AG04449 (cell line): ENCODE measurements at places on chromosomes 5 and 9.

DNA sequence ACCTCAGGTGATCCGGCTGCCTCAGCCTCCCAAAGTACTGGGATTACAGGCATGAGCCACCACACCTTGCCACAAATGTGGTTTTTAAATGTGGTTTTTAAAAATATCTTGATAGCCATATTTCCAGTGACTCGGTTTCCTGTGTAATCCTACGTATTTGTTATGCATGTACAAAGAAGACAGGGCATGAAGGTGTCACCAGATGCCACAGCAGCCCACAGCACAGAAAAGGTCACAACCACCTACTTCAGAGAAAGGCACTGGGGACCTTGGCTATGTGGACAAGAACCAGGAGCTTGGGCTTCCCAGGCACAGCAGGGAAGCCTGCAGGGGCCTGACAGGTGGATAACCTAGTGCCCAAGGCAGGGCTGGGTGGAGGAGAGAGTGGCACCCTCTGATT lies 38.0 kb downstream of the C9orf50 start:
- no peak for DNase-seq

- no peak for DNase-seq
These were observed 31.9 kb upstream of the ZNF622 start for GRCh38 chr5:16497546-16497945.

DNA sequence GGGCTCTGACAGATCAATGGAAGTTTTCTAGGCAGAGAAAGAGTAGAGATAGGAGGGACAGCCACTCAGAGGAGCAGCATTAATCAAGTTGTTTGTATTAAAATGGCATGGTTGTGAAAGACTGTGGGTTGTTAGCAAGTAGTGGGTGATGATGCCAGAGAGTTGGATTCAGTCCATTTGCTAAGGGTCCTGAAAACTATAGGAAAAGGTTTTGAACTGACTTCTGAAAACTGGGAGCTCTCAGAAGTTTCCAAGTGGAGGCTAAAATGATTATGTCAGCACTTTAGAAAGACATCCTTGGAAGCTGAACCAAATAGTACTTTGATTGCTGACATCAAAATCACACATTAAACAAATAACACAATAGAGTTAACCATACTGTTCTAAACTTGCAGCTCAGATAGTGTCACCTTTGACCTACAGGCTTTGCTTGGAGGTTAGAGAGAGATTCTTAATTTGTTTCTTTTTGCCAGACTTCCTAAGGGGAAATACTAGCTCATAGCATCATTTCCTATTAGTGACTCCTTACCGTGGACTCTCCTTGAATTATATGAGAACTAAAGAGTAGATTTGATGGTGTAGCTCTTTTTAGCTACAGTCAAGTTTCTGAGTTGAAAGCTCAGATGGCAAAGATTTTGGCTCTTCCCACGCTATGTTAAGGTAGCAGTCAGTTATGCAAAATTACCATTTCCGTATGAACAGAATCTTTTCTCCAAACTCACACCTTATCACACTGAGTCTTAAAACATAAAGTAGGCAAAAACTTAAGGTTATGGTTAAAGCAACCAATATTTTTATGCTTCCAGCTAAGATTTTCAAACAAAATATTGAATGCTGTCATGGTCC lies 277.1 kb downstream of the NR3C1 start:
- DNase-seq = no peak

- no peak for DNase-seq
These were observed 141.5 kb downstream of the ADAMTS19 start for GRCh38 chr5:129601576-129601975.

- DNase-seq = no peak
These were observed 107.3 kb upstream of the SARDH start for GRCh38 chr9:133845440-133845839.

- DNase-seq = no peak
These were observed 517.9 kb upstream of the ITGA1 start for GRCh38 chr5:52269859-52270258.

DNA sequence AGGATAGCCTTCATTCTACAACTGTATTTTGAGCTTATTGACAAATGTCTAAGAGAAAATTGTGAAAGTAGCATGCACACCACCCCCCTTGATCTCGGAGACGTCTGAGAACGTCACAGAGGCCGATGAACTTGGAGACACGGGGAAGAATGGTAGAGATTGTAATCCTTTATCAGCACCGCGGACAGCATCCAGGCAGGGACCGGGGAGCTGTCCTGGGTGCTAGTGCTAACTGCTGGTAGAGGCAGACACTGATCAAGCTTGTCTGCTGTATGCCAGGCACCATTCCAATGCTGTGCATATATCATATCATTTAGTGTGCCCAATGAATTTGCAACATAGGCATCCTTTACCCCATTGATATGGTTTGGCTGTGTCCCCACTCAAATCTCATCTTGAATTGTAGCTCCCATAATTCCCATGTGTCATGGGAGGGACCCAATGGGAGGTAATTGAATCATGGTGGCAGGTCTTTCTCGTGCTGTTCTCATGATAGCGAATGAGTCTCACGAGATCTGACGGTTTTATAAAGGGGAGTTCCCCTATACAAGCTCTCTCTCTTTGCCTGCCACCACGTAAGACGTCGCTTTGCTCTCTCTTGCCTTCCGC lies 98.8 kb downstream of the LHX2 start:
- no peak for DNase-seq

GRCh38 chr5:177399997-177400868 lies at the start of gene PFN3:
TSS of gene PFN3 (minus strand) at chr5:177400661. CDS start at chr5:177400576, 85 bp downstream.
- no peak for DNase-seq

GRCh38 chr5:80149161-80149609 lies 106.7 kb downstream of the SERINC5 start:
- no peak for DNase-seq

- DNase-seq = no peak
These were observed 30.6 kb downstream of the NKX2-5 start for GRCh38 chr5:173204185-173204979.

- no peak for DNase-seq
These were observed 37.2 kb upstream of the GABRP start for GRCh38 chr5:170746075-170746960.

DNA sequence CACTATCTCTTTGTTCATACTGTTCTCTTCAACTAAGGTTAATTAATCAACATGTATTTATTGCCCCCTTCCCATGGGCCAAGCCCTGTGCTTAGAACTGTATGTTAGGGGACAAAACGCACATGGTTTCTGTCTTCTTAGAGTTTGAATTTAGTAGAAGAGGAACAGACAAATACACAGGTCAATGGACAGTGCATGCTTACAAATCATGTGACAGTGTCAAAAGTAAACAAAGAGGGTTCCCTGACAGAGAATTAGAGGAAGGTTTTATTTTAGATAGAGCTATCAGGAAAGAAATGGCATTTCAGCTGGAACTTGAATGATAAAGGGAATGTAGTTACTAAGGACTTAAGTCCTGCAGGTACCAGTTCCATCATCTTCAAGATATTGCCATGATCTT lies 145.2 kb upstream of the CCDC152 start:
- no peak for DNase-seq

GRCh38 chr5:139668064-139668880 lies 20.1 kb downstream of the CXXC5 start:
- no peak for DNase-seq

GRCh38 chr9:83937861-83938455 lies 16.7 kb upstream of the KIF27 start:
- no peak for DNase-seq

DNA sequence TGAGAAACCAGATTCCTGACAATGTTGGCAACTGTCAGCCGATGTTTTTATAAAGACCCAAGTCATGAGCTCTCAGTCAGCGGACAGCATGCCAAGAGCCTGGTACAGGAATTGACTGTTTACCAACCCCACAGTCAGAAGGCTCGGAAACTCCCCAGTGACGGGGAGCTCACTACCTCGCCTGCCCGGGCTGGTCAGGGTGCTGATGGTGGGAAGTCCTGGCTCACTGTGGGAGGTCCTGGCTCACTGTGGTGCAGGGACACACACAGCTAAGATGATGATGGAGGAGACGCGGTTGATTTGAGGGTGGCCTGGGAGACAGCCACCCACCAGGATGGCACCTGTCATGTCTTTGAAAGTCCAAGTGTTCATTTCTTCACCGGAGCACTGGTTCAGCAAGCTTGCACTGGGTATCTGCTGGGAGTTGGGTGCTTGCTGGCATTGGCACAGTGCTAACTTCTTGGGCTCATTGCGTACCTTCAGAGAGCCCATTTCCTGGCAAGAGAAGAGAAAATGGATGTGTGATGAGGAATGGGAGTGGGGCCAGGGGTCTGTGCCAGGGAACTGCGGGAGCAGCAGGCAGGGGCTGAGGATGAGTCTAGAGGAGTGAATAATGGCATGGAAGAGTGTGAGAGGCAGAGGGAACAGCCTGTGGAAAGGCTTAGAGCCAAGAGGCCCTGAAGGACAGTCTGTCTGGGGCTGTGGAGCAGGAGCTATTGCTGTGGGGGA lies 15.3 kb downstream of the ASS1 start:
- no peak for DNase-seq

- no peak for DNase-seq
These were observed 22.7 kb downstream of the CAVIN4 start for GRCh38 chr9:100600521-100601079.

DNA sequence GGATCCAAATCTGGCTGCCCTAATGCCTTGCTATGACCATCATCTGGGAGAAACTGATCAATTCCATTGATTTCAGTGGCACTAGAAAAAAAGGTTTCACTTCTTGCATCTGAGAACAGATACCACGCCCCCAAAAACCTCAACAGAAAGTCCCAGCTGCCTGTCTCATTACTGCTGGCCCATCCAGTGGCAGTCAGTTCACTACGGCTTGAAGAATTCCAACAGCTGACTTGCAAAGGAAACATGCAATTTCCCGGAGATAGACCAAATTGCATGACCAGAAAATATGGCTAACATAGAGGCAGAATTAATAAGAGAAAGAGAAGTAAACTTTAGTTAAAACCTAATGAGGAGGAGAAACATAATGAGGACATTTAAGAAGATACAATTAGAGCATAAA lies 48.6 kb downstream of the UGCG start:
- no peak for DNase-seq

DNA sequence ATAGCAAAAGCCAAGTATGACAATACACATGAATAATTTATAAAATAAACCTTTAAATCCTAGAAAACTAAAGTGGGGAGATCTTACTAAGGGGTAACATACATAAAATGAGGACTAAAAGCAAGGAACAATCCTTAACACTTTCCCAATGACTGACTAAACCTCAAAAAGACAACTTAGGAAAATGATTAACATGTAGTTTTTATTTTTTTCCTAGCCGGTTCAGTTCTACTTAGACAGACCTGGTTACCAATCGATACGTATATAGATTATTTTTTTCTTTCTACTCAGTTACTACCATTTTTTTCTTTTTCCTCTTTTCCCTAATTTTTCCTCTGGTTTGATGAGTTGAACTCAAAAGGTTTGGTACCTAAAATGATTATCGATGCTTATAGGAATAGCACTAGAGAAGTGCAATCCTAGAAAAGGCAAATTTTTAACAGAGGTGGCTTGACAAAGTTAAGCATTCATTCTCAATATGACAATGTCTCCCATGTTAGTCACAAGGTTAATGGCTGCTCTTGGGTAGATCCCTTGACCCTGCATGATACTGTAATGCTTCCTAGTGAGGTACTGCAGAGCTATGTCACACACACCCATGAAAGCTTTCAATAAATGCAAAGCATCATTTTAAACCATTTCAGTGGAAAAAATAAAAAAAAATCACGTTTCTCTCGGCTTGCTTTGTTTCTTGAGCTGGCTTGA lies 41.5 kb downstream of the FBXO4 start:
- DNase-seq = no peak

DNA sequence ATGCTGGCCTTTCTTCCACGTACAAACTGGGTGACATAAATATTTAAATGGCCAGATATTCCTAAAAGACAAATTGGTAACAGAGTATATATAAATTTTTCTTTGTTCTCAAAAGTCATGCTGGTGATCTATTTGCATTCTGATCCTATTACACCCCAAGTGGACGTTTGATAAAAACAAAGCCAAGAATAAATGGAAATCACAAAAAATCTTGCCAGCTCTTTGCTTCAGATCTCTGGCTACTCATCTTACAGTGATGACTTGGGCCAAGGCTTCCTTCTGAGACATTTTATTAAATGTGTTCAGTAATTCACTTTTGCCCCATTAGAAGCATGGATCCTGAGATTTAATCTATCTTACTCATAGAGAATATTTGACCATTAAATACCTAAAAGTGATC lies 444.3 kb upstream of the PIK3R1 start:
- DNase-seq = no peak

GRCh38 chr5:88190106-88190834 lies 78.4 kb downstream of the TMEM161B start:
- DNase-seq = no peak

- DNase-seq = no peak
These were observed 383.0 kb downstream of the EBF1 start for GRCh38 chr5:158716668-158717067.

GRCh38 chr5:143699121-143699520 lies 112.8 kb upstream of the HMHB1 start:
- DNase-seq = no peak

GRCh38 chr5:136538534-136538933 lies 173.2 kb upstream of the TRPC7 start:
- no peak for DNase-seq

GRCh38 chr9:100720922-100721321 lies 143.0 kb downstream of the CAVIN4 start:
- DNase-seq = no peak

- DNase-seq = no peak
These were observed 6.8 kb downstream of the IFNA8 start for GRCh38 chr9:21415493-21416267.

- no peak for DNase-seq
These were observed 92.8 kb downstream of the CAVIN4 start for GRCh38 chr9:100670719-100671118.

- DNase-seq = no peak
These were observed 23.4 kb downstream of the SH3TC2 start for GRCh38 chr5:149039506-149039905.

GRCh38 chr9:126907058-126907457 lies 7.5 kb upstream of the RALGPS1 start:
- DNase-seq = no peak

DNA sequence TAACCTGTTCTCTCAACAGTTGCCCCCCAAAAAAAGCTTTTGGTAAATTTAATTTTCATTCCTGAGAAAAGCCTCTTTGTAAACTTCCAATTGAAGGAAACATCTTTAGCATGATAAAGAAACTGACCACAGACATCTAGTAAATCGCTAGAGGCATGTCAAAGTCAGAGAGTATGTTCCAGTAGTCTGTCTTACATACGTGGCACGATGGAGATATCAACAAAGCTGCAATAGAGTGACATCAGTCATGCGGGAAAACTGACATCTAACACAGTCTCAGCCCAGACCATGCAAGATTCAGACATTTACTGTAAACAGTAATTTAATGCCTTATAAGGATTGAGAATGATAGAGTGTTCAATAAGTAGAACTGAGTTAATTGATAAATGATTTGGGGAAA lies 45.1 kb downstream of the GARNL3 start:
- no peak for DNase-seq

DNA sequence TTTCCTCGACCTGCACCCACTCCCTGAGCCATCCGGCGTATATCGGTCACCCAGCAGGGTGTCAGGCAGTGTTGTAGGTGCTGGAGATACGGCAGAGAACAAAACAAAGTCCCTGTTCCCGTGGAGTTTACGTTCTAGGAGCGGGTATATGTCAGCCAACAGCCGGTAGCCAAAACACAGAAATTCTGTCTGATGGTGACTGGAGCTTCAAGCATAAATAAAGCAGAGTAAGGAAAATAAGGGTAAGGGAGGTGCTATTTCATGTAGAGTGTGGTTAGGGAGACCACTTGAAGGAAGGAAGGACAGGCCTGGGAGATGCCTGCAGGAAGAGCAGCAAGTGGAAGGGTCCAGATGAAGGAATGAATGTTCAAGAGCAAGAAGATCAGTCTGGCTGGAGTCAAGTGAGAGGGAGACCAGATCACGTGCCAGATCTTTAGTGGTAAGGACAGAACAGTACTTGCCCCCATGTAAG lies 783 bp upstream of the ZFR start:
- no peak for DNase-seq
